Vein endothelial cell (primary cell): ENCODE measurements at places on chromosomes 1 and 21. TPM values are rescaled to one million over a fixed set of nuclear protein-coding genes. Genes with fewer than 3 reads are reported as not detected.

DNM3 gene
- total RNA-seq = 1.6 and 3.8 TPM in 2 replicates

EDARADD gene
- not detected in 2 replicates for total RNA-seq

CTPS1 gene
- total RNA-seq = 34.0 and 35.9 TPM in 2 replicates

ENAH gene
- 60.8 and 77.9 TPM in 2 replicates for total RNA-seq

CRB1 gene
- total RNA-seq = not detected in 2 replicates

SLC25A44 gene
- total RNA-seq = 18.3 and 21.3 TPM in 2 replicates

LRRIQ3 gene
- under 0.01 and 0.86 TPM in 2 replicates for total RNA-seq

VWA5B1 gene
- total RNA-seq = not detected in 2 replicates

CFHR3 gene
- total RNA-seq = not detected in 2 replicates

DDR2 gene
- total RNA-seq = 15.2 and 16.7 TPM in 2 replicates

EPB41 gene
- total RNA-seq = 26.8 and 42.8 TPM in 2 replicates

GJA8 gene
- not detected in 2 replicates for total RNA-seq

TFF2 gene
- not detected in 2 replicates for total RNA-seq

SAMSN1 gene
- 2.0 and 4.9 TPM in 2 replicates for total RNA-seq

PPIAL4G gene
- total RNA-seq = not detected in 2 replicates

CRNN gene
- total RNA-seq = not detected in 2 replicates

RAB7B gene
- 0.10 TPM in 1 of 2 replicates, not detected in the other for total RNA-seq

WDR64 gene
- total RNA-seq = not detected in 2 replicates

SAMD13 gene
- total RNA-seq = 2.3 and 2.4 TPM in 2 replicates

ATAD3B gene
- total RNA-seq = 10.1 and 28.8 TPM in 2 replicates

CLCA2 gene
- 0.10 and 0.65 TPM in 2 replicates for total RNA-seq

HPDL gene
- 2.9 and 6.4 TPM in 2 replicates for total RNA-seq

TTC24 gene
- total RNA-seq = not detected in 2 replicates

CR1 gene
- not detected in 2 replicates for total RNA-seq

JAM2 gene
- total RNA-seq = 0.33 and 1.8 TPM in 2 replicates

CACHD1 gene
- 7.8 and 10.0 TPM in 2 replicates for total RNA-seq

SIPA1L2 gene
- 12.7 and 19.9 TPM in 2 replicates for total RNA-seq

NPHP4 gene
- total RNA-seq = 5.9 and 6.7 TPM in 2 replicates

KAZN gene
- 1.3 and 5.4 TPM in 2 replicates for total RNA-seq

UQCRHL gene
- 1.6 and 1.8 TPM in 2 replicates for total RNA-seq

DNALI1 gene
- total RNA-seq = 1.5 and 2.3 TPM in 2 replicates

FAM72D gene
- total RNA-seq = 0.65 and 0.86 TPM in 2 replicates

ZNF692 gene
- total RNA-seq = 14.2 and 14.4 TPM in 2 replicates

FCMR gene
- 0.38 TPM in 1 of 2 replicates, not detected in the other for total RNA-seq

RSBN1 gene
- total RNA-seq = 15.6 and 19.3 TPM in 2 replicates

CD1E gene
- total RNA-seq = not detected in 2 replicates

CLCA1 gene
- not detected in 2 replicates for total RNA-seq

ZNF697 gene
- total RNA-seq = 23.3 and 24.5 TPM in 2 replicates

LPAR3 gene
- not detected in 2 replicates for total RNA-seq

CFHR1 gene
- 0.48 TPM in 1 of 2 replicates, not detected in the other for total RNA-seq

SLC30A10 gene
- total RNA-seq = not detected in 2 replicates
